ENCODE measurements at places on chromosomes 16 and 17.
A peak's percentile ranks its signal among the peaks of the same experiment; 100 is the strongest.

DNA sequence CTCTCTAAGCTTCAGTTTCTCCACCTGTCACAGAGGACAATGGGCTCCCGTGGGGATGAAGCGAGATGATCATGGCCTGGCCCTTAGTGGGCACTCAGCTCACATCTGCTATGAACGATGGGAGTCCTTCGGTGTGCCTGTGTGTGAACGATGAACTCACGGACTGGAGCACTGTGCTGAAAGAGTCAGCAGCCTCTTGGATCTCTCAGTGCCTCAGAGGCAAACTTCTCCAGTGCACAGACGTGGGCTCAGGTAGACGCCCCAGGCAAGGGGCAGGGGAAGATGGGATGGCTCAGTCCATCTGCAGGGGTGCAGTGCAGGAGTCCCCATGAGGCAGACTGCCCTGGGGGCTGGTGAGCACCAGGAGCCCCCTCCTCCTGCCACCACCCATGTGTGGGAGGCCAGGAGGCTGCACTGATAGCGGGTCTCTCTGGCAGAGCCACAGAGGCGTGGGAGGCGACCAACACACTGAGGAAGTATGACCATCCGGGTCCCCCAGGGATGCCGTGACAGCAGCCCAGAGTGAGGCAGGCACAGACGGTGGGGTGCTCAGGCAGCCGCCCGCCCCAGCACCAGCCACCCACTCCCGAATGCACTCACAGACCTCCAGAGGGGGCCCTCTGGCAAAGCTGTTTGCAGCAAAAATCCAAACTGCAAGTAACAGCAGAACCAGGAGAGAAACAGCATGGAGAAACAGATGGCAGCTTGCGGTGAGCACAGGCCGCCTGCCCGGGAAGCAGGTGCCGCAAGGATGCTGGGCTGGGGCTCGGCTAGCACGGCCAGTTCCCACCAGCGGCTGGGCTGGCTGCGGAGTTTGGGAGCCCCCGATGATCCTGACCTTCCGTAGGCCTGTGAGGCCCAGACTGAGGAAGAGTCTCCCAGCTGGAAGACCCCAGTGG lies 82.7 kb downstream of the RPH3AL start:
- DNase-seq, result no peak

DNA sequence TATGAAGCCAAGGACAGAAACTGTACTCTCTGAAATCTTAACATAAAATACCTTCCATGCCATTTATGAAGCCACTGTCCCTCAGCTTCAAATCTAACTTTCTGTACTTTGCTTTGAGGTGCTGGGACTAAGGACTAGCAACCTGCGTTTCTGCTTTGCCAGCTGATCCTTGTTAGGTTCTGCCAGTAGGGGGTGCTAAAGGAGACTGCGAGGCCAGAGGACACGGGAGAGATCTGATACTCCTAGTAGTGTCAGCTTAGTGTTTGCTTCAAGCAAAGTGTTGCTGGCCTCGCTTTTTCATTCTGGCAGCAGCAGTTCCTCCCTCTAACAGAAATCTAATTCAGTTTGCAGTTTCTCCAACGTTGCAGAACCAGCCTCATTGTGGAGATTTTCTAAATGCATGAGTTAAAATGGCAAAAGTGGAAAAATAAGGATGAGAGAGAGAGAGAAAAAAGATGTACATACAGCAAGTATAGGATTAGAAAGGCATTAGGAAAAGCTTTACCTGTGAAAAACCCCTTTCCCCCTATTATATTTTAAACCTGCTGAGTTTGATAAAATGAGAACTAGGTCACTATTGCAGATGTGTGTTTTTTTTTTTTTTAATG lies 297.5 kb downstream of the CA10 start:
- DNase-seq, result no peak

GRCh38 chr17:51914577-51914976 lies 243.9 kb downstream of the CA10 start:
- no peak for DNase-seq

GRCh38 chr17:19014628-19015215 lies 10.2 kb upstream of the FAM83G start:
- DNase-seq, result no peak

GRCh38 chr16:66903544-66904427 lies 14.9 kb downstream of the CDH16 start:
- peak; percentile 82 for DNase-seq

Data from heart right ventricle (tissue), 16 donors.